T-helper 17 cell (primary cell): ENCODE measurements at places on chromosomes 5 and 9. TPM values are rescaled to one million over a fixed set of nuclear protein-coding genes. Genes with fewer than 3 reads are reported as not detected.

INSL6 gene
- total RNA-seq = not detected

PLAC8L1 gene
- not detected for total RNA-seq

DND1 gene
- total RNA-seq = 1.2 TPM

CYLC2 gene
- total RNA-seq = not detected

C8G gene
- 2.7 TPM for total RNA-seq

PCDHB8 gene
- total RNA-seq = not detected

PCDHB12 gene
- not detected for total RNA-seq

ETF1 gene
- 150 TPM for total RNA-seq
